ENCODE measurements at places on chromosomes 11 and 22.

DNA sequence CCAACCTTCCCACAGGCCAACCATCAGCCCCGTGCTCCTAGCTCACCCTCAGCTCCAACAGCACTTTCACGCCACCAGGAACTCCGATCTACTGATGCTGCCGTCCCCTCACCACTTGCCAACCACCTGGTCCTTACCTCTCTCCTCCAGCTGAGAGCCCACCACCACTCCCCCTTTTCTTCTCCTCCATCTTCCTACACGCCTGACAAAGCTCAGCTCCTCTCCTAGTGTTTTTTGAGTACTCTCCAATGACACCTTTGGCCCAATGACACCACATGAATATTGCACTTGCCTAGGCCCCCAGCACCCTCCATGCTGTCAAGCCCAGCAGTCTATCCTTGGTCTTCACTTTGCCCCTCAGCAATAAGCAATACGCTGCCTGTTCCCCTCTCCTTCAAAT, 30.7 kb downstream of the HIRA start:
- no peak for DNase-seq

GRCh38 chr11:74212533-74212932, 41.4 kb downstream of the PPME1 start:
- DNase-seq = no peak

- DNase-seq = no peak
These were observed 692.9 kb downstream of the OPCML start for GRCh38 chr11:132839236-132839945.

- no peak for DNase-seq
These were observed 151.8 kb upstream of the TIMP3 start for GRCh38 chr22:32649515-32650200.

- DNase-seq = no peak
These were observed 5.2 kb downstream of the TSPAN32 start for GRCh38 chr11:2306877-2307500.
